CD4-positive, alpha-beta T cell treated with Interleukin-10 for 1 hour (primary cell): ENCODE measurements at places on chromosomes 7 and 10.
A peak's percentile ranks its signal among the peaks of the same experiment; 100 is the strongest.

GRCh38 chr7:88111140-88111743 lies 108.6 kb downstream of the SRI start:
- peak; percentile 26 for DNase-seq

DNA sequence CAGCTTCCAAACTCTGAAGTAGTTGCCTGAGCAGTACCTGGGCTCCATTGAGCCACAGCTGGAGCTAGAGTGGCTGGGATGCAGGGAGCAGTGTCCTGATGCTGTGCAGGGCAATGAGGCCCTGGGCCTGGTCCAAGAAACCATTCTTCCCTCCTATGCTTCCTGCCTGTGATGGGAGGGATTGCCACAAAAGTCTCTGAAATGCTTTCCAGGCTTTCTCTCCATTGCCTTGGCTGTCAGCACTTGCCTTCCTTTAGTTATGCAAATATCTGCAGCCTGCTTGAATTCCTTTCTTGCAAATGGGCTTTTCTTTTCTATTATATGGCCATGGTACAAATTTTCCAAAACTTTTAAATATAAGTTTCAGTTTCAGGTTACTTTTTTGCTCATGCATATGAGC lies 972.2 kb upstream of the MBL2 start:
- no peak for DNase-seq

DNA sequence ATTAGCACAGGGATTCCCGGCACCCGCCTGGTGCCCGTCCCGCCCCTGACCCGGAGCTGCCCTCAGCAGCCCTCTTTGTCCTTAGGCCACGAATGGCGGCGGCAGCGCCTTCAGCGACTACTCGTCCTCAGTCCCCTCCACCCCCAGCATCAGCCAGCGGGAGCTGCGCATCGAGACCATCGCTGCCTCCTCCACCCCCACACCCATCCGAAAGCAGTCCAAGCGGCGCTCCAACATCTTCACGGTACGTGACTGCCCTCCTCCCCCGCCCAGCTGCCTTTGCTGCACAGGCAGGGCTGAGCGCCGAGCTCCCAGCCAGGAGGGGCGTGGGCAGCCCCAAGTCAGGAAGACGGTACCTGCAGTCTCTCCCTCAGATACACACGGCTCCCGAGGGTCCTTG lies 33.6 kb downstream of the AGAP3 start:
- no peak for DNase-seq

DNA sequence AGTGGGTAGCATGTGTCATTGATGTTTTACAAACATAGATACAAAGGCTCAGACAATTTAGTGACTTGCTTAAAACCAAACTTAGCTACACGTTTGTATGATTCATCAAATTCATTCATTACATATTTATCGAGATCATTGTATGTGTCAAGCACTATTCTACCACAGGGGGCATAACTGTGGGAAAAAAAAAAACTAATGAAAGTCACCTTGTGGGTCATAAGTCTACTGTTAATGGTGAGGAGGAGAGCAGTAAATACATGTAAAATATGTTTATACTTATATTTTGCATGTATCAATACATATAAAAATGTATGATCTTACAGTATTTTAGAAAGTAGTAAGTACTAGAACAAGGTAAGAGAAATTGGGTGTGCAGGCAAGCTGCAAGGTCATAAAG lies 933.8 kb downstream of the IPMK start:
- DNase-seq = no peak

- DNase-seq = no peak
Measured at GRCh38 chr7:100598425-100598824, 3.7 kb upstream of the PCOLCE start.

DNA sequence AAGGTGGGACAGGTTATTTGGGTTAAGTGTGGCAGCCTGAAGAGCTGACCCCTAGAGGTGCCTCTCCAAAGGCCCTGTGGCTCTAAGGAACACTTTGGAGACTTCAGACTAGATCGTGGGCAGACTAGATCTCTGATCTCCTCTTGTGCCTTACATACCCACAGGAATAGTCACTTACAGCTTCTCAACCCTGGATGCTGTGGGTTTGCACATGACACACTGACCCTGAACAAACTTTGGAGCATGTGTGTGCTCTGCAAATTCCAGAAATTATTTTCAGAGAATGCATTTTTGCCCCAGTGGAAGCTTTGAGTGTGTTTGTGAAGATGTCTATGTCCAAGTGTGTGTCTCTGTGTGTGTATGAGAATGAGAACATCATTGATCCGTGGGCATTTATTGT lies 119.6 kb downstream of the EMX2 start:
- DNase-seq = no peak

- no peak for DNase-seq
Measured at GRCh38 chr10:59904426-59905065, 1.8 kb downstream of the CCDC6 start.

DNA sequence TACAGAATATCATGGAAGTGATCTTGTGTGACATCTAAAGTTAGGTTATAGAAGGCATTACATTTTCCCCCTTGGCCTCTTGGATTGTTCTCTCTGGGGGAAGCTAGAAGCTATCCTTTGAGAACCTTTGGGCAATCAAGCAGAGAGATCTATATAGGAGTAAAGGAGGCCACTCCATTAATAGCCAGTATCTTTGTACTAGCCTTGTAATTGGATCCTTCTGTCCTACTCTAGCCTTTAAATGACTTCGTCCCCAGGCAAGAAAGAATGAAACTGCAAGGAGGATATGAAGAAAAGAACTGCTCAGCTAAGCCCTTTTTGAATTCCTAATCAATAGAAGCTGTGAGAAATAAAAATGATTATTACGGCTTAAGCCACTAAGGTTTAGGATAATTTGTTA lies 230.9 kb downstream of the AGMO start:
- DNase-seq = no peak

- no peak for DNase-seq
Measured at GRCh38 chr10:29522918-29523317, 111.9 kb downstream of the SVIL start.

GRCh38 chr7:155353256-155353897 lies 55.7 kb downstream of the INSIG1 start:
- no peak for DNase-seq

DNA sequence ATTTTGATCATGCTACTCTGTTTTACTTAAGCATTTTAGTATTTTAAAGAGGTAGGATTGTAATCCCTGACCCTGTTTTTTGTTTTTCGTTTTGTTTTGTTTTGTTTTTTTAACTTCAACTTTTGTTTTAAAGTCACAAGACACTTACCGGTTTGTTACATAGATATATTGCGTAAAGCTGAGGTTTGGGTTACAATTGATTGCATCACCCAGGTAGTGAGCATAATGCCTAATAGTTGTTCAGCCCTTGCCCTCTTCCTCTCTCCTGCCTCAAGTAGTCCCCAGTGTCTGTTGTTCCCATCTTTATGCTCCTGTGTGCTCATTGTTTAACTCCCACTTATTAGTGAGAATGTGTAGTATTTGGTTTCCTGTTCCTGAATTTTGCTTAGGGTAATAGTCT lies 93.1 kb upstream of the TEX47 start:
- DNase-seq = no peak

- DNase-seq = no peak
Measured at GRCh38 chr7:38312821-38313220, 39.4 kb upstream of the TARP start.

- no peak for DNase-seq
Measured at GRCh38 chr7:157904211-157904865, 567.5 kb downstream of the DNAJB6 start.

DNA sequence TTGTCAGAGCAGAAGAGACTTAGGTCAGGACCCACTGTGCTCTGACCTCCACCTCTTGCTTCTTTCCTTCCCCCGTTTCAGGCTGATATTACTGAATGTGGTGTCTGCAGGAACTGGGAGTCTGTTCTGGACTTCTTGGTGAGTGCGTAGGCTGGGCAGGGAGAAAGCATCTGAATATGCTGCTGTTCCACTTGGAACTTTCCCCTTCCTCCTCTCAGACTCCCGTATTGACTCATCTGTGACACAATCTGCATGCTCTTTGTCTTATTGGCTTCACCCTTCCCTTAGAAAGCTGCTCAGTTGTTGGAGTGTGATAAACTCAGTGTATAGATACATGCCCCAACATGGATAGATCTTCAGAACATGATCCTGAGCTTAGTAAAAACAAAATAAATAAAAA lies 137.6 kb upstream of the HABP2 start:
- no peak for DNase-seq

DNA sequence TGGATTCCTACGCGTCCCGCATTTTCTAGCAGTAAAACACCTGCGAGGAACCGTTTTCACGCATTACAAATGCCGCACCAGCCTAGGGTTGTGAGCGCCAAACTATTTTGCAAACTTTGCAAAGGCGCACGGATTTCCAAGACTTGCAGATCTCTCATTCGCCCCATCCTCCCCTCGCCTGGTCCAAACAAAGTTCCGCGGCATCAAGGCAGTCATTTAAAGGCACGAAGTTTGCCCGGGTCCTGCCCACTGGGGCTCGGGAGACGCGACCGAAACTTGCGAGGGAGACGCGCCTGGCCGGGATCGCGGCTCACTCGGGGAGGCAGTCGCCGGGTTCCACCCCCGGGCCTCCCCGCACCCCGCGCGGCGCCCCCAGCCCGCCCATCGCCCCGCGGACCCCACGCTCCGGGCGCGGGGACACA lies 613 bp downstream of the USP6NL start:
- peak; percentile 13 for DNase-seq

GRCh38 chr10:67115972-67116371 lies 190.1 kb downstream of the LRRTM3 start:
- DNase-seq = no peak

GRCh38 chr10:14736600-14737081 lies 38.1 kb downstream of the FAM107B start:
- no peak for DNase-seq

GRCh38 chr10:130771491-130771946 lies 540.0 kb downstream of the TCERG1L start:
- no peak for DNase-seq

DNA sequence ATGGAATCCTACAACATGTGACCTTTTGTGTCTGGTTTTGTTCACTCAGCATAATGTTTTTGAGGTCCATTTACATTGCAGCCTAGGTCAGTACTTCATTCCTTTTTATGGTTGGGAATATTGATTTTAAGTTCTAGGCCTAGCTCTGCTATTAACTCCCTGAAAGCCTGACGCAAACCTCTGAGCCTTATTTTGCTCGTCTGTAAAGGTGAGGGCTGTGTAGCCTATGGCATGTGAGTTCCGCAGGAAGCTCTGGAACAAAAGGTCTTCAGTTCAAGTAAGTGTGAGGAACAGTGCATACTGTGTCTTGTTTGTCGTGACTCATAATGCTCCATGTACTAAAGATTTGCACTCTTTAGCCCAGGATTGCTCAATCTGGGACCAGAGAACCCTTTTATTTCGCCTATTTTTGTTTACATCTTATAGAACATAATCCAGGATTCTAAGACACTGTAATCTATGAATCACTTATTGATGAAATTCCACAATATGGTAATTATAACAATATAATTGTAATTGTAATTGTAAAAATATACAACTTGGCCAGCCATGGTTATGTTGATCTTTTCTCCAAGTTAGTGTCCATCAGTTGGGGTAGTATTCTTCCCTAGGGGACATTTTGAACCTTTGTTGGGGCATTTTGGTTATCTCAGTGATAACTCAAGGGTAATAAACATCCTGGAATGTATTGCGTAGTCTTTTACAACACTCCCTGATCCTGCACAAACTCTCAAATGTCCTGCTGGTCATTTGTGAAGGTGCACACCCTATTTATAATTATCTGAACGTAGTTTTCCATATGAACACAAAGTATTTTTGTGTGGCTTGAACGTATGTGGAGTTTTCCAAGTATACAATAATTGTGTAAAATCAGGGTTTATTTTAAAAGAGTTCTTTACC lies 184.7 kb downstream of the VTI1A start:
- DNase-seq = no peak

DNA sequence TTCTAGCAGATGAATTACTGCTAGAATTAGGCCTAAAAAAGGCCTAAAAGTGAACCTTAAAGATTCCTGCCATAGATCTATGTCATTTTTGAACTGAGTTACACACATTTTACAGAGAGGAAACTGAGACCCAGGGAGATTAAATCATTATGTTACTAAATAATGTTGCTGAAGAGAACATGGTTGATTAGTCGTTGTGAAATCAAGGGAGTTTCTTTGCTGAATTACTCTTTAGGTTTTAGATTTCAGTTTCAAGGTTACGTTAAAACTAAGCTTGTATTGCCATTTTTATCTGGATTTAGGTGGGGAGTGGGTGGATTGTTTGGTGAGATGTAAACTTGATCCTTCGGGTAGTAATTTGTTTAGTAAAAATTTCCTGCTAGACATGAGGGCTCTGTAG lies 21.3 kb downstream of the CDK14 start:
- no peak for DNase-seq

- no peak for DNase-seq
Measured at GRCh38 chr10:106799776-106800175, 364.7 kb downstream of the SORCS1 start.

DNA sequence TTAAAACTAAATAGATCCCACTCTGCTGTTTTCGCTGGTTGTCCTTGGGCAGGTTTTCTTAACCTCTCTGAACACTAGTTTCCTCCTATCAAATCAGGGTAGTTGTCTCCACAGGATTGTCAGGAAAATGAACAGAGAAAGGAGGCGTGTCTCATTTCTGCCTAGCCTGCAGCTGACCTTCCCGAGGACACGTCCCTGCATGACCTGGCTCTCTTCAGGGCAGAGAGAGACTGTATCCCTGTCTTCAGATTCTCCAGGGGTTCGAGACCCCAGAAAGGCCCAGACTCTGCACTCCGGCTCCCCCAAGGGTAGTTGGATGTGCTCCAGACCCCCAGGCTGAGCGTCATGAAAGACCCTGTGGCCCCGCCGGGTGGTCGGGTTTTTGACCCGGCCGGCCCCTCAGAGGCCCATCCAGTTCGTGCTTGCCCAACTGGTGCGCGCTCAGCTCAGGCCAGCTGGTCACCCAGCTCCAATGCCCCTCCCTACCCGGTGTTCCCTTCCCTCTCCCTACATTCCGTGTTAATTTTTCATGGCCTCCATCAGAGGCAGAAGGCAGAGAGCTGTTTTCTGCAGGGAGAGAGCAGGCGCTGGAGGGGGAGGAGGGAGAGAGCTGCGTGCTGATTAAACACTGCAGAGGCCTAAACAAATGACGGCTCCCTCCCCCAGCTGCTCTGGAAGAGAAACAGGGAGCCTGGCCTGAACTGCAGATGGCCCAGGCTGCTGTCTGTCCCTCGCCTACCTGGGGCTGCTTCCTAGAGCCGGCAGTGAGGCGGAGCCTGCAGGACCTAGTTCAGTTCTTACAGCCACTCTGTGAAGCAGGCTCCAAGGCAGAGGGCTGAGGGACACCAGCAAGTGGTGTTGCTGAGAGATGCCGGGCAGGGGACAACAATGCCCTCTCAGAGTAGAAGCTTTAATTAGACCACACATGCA lies 86.2 kb upstream of the PPIF start:
- no peak for DNase-seq

GRCh38 chr7:132394283-132395198 lies 181.7 kb downstream of the PLXNA4 start:
- peak; percentile 59 for DNase-seq

DNA sequence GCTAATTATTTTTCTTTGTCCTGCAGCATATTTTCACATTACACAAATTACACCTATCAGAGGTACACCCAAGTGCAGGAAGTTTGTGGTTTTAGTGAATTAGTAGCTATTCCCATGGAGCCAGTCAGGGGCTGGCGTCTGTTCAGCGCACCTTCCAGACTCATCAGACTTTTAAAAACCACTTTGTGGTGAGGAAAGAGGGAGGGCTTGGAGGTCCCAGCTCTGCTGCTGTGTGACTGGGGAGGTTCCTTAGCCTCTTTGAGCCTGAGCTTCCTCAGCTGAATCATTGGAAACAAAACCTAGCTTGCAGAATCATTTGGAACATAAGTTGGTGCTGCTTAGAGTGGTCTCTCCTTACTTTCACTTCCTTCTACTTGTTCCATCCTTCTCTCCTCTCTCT lies 175.4 kb downstream of the SORCS3 start:
- no peak for DNase-seq

GRCh38 chr7:106003525-106004064 lies 40.5 kb downstream of the CDHR3 start:
- no peak for DNase-seq

- DNase-seq = no peak
Measured at GRCh38 chr7:40447345-40447744, 312.5 kb downstream of the SUGCT start.
